ENCODE measurements at places on chromosomes 3 and 15.

DNA sequence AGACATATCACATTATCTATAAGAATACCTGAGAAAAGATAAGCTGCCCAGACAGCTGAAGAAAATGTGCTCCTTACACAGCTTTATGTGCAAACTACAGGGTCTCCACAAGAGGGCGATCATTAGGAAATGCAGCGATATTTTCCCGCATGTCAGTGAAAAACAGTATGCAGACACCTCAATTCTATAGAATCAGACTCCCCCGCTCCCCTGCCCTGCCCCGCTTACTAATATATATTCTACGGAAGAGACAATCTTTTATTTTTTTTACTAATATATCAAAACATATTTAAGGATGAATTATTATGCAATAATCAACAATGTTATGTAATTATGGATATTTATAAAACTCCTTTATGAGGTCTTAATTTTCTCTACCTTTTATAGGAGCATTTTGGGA, 681.3 kb downstream of the ROBO1 start:
- DNase-seq = peak; percentile 9

- no peak for DNase-seq
Observed at GRCh38 chr15:84937144-84937543, 44.5 kb upstream of the PDE8A start.

- DNase-seq = no peak
Observed at GRCh38 chr3:126928921-126929474, 53.9 kb upstream of the PLXNA1 start.

GRCh38 chr3:17006132-17006852, 121.5 kb downstream of the PLCL2 start:
- no peak for DNase-seq

DNA sequence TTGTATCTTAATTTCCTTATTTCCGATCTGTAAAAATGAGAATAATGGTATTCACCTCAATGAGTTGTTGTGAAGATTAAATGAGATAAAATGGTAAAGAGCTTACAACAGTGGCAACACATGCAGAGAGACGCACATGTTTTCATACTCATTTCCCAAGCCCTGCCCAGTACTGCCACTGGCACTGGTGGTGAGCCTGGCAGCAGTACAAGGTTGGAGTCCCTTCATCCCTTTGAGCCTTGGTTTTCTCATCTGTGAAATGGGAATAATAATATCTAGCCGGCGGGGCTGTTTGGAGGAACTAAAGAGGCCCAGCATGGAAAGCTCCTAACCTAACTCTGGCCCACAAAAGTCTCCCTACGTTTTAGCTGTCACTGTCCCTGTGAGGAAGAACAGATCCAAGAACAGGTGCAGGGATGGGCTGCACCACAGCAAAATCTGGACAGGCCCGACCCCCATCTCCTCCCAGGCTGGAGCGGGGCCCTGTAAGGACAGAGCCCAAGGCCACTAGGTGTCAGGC, 866 bp upstream of the CD276 start:
- no peak for DNase-seq

DNA sequence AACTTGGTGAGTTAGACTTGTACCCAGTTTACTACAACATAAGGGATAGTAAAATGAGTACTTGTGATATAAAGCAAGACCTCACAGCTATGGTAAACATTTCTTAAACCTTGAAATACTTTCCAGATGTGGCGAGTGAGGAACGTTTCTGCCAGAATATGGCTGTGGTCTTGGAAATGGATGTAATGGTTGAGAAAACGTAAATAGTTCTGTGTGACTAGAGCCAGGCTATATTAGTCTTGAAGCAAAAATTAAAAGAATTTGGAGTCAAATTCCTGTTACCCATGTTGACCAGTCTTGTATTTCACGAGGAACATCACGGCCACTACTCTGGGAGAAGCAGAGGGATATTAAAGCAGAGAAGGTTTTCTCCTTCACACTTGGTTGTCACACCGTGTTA, 15.3 kb downstream of the OR4F15 start:
- no peak for DNase-seq

DNA sequence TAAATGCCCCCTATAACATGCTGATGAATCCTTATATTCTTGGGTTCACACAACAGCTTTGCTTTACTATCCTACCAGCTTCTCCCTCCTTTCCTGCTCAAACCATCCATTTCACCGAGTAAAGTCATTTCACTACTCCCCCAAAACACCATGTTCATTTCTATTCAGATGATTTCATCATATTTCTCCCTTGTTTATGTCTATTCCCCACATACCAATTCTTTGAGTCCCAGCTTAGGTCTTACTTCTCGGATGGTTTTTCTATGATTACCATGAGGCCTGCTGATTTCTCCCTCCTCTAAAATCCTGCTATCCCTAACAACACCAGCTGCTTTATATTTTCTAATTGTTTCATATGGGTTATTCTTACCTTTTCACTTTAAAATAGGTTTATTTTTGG, 231.4 kb downstream of the TIGIT start:
- no peak for DNase-seq

GRCh38 chr3:153392363-153392762, 230.3 kb downstream of the RAP2B start:
- DNase-seq = no peak

- DNase-seq = no peak
Observed at GRCh38 chr15:95287720-95288103, 1042.8 kb upstream of the NR2F2 start.

DNA sequence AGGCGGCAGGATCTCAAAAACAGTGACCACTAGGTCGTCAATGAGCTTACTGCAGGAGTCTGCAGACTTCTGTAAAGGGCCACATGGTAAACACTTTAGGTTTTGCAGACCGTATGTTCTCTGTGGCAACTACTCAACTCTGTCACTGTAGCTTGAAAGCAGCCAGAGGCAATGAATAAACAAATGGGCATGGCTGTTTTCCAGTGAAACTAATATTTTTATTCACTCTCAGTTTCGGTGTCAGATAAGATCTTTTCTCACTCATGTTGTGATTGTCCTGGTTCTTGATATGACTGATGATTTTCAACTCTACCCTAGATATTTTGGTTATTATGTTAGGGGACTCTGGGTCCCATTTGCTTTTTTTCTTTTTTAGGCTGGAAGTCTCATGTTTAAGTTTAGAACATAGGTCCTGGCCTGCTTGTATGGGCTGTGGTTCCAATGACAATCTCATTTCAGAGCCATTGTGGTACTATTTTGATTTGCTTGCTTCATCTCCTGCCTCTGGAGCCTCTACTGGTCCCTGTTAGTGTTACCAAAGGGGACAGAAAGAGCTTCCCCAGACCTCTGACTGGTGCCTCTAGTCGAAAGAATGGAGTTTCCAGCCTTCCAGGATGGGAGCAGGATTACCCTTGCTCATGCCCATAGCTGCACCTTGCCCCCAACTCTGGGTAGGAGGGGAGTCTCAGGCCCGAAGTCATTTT, 222.0 kb downstream of the STT3B start:
- DNase-seq = no peak

- DNase-seq = no peak
Observed at GRCh38 chr3:94596887-94597566, 534.2 kb downstream of the NSUN3 start.

DNA sequence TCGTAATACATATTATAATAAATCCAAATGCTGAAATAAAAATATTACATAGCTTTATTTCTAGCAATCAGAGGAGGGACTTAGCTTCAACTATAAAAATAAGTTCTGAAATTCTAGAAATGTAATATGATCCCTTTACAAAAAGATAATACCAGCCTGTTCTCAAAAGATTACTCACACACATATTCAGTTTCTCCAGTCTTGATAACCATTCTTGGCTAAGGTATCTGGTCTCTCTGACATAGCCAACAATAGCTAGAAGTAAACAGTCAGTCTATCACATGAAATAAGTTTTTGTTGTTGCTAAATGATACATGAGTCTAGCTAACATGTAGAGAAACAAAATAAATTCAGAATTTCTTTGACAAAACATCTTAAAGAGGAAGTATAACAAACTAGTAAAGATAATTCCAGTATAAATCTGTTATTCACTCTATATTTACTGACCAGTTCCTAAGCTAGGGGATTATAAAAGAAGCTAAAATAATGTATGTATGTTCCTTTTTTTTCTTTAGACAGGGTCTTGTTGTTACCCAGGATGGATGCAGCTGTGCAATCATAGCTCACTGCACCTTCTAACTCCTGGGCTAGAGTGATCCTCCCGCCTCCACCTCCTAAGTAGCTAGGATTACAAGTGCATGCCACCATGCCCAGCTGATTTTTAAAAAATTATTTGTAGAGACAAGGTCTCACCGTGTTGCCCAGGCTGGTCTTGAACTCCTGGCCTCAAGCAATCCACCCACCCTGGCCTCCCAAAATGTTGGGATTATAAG, 170.6 kb downstream of the TBL1XR1 start:
- no peak for DNase-seq

DNA sequence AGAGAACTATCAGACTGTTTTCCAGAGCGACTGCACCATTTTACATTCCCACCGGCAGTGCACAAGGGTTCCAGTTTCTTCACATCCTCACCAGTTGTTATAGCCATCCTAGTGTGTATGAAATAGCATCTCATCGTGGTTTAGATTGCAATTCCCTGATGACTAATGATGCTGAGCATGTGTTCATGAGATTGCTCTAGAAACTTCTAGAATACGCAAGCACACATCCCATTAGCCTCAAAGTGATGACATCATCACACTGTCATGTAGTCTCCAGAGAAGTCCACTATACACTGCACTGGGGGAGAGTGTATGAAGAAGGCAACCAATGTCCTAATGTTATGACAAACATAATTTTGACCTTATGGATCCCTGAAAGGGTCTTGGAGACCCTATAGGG, 30.1 kb downstream of the FBLN2 start:
- no peak for DNase-seq

DNA sequence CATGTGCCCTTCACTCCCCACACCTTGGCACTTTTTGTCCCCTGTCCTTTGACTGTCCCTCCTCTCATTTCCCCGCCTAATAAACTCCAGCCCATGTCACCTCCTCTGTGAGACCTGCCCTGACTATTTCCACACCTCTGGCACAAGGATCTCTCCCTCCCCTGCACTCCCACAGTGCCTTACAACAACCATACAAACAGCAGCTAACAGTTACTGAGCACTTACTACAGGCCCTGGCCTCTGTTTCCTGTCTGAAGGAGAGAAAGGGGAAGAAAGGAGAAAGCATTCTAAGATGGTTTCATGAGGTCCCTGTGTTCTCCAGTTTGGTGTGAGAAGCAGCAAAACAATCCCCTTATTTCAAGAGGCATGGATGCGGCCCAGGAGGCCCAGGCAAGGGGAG, 20.0 kb upstream of the TRH start:
- DNase-seq = no peak
